ENCODE measurements at places on chromosomes 1 and 21. TPM values are rescaled to one million over a fixed set of nuclear protein-coding genes. Genes with fewer than 3 reads are reported as not detected.

- peaks cover 86% of the 10 kb centered on the region for H3K4me1 ChIP-seq
- H3K27me3 ChIP-seq = no peaks in the 10 kb centered on the region
- DNase-seq = peak; percentile 86
- peak overlapping the region; percentile 60 for H3K27ac ChIP-seq
These were observed 64.2 kb downstream of the SLC45A1 start for GRCh38 chr1:8382051-8382505.

GRCh38 chr1:32864375-32865019 is 6.2 kb downstream of the FNDC5 start:
- H3K4me1 ChIP-seq = peaks cover 14% of the 10 kb centered on the region
- no peak overlapping the region for H3K4me3 ChIP-seq
- no peak overlapping the region for H3K27ac ChIP-seq
- no peaks in the 10 kb centered on the region for H3K27me3 ChIP-seq
- no peak for DNase-seq
- no peaks in the 10 kb centered on the region for H3K36me3 ChIP-seq

- no peak overlapping the region for H3K4me3 ChIP-seq
- peaks cover 11% of the 10 kb centered on the region for H3K36me3 ChIP-seq
- no peak overlapping the region for H3K27ac ChIP-seq
- no peaks in the 10 kb centered on the region for H3K27me3 ChIP-seq
- peaks cover 16% of the 10 kb centered on the region for H3K4me1 ChIP-seq
These were observed 7.5 kb downstream of the MX1 start for GRCh38 chr21:41433566-41433965.

DNA sequence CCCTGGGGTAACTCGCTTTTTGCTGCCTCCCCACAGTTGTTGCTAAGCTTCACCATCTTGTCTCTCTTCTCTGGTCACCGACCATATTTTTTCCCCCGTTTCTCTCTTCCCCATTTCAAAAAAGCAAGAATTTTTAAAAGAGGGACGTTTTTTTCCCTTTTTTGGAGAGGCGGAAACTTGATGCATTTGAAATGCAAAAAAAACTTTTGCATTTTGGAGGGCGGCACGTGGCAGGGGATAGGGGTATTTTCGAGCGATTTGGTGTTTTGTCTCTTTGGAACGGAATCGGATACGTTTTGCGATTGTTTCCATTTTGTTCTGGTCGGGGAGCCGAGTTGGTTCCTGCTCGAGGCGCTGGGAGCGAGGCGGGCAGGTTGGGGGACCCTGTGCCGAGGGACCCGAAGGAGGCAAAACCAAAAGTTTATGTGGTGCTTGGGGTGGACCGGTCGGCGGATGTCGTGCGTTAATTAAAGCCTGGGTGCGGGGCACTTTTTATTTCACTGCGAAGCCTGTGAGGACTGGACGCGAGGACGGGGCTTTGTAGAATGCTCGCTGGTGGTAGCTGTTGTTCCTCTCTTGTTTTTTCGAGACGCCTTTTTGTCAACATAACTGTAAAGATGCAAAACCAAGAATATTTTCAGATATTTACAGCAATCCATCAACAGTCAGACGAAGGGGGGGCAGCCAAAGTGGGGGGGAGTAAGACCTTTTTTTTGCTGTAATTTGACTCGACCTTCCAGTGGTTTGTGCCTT is 884 bp downstream of the H3-3A start:
- peak overlapping the region; percentile 99 for H3K27ac ChIP-seq
- peak; percentile 64 for DNase-seq
- H3K36me3 ChIP-seq = no peaks in the 10 kb centered on the region
- peak overlapping the region; percentile 37 for H3K4me3 ChIP-seq

The CACNA1S gene
- not detected for total RNA-seq

DNA sequence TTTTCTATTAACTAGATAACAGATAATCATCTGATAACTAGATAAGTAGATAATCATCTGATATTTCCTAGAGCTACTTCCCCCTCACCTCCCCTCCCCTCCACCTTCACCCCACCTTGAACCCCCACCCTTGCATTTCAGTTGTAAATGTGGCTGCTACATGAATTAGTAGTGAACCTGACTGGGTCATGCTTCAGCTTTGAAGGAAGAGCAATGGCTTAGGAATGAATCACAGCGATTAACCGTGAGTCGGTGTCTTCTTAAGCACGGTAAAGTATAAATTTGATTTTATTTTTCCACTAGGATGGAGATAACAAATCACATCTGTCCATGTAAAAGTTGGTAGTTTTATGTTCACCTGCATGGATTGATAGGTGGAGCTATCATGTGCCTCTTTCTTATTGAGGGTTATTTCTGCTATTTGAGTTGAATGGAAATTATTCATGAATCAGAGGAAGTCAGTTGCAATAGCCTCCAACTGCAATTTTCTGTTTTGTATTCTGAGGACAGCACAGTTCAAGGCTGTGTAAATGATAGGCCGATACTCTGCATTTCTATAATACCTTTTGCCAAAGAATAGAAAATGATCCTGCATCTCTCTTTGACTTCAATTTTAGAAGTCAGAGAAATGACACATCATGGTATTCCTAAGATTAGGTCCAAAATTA is 235.0 kb downstream of the PTGER3 start:
- H3K4me1 ChIP-seq = no peaks in the 10 kb centered on the region
- no peak overlapping the region for H3K27ac ChIP-seq
- no peaks in the 10 kb centered on the region for H3K27me3 ChIP-seq

- no peak overlapping the region for H3K27ac ChIP-seq
- DNase-seq = no peak
- no peaks in the 10 kb centered on the region for H3K4me1 ChIP-seq
These were observed 11.6 kb upstream of the ELAVL4 start for GRCh38 chr1:50097021-50097679.

- no peak overlapping the region for H3K4me3 ChIP-seq
- DNase-seq = no peak
- peaks cover 21% of the 10 kb centered on the region for H3K4me1 ChIP-seq
- H3K27ac ChIP-seq = no peak overlapping the region
- H3K27me3 ChIP-seq = no peaks in the 10 kb centered on the region
- no peaks in the 10 kb centered on the region for H3K36me3 ChIP-seq
These were observed 2.5 kb downstream of the MPZ start for GRCh38 chr1:161307230-161307768.

DNA sequence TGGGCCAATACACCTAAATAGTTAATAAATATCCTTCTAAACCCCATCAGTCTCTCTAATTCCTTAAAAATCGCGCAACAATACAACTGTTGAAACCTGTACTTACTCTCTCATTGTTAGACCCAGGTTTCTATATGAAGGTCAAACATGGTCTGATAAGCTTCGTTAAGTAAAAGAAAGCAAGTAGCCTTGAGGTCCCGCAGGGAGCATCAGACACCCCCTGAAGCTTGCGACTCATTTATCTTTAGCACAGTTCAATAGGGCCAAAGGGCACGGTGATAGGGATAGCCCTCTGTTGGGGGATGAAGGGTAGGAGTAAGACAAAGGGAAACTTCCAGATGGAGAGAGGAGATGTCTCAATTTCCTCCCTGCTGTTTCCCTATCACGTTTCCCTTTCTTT is 27.3 kb upstream of the THEM4 start:
- no peak for DNase-seq
- peaks cover 5% of the 10 kb centered on the region for H3K4me1 ChIP-seq
- H3K36me3 ChIP-seq = no peaks in the 10 kb centered on the region
- H3K4me3 ChIP-seq = no peak overlapping the region
- no peak overlapping the region for H3K27ac ChIP-seq
- no peaks in the 10 kb centered on the region for H3K27me3 ChIP-seq

DNA sequence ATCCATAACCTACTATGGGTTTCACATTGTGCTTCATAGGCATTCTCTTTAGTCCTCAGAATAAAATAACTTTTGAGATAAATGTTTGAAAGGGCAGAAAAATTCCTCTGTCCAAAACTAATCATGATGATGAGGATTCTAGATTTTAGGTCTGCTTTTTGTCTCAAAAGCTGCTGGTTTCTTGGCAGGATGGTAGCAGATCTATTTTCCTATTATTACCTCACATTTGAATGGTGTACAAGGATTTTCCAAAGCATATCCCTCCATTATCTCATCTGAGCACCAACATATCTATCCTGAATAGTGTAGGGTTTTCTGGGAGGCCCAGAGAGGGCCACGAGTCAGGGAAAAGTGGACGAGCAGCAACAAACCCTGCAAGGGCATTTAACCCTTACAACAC is 201.9 kb downstream of the PLPP3 start:
- peaks cover 39% of the 10 kb centered on the region for H3K4me1 ChIP-seq
- no peak overlapping the region for H3K4me3 ChIP-seq
- no peak for DNase-seq
- no peak overlapping the region for H3K27ac ChIP-seq
- H3K36me3 ChIP-seq = no peaks in the 10 kb centered on the region
